ENCODE measurements at places on chromosomes 5 and 9.
A peak's percentile ranks its signal among the peaks of the same experiment; 100 is the strongest.

GRCh38 chr5:156254196-156254595 is 72.8 kb upstream of the SGCD start:
- no peak for DNase-seq

GRCh38 chr9:112546149-112547012 is 59.8 kb downstream of the KIAA1958 start:
- DNase-seq, result no peak

DNA sequence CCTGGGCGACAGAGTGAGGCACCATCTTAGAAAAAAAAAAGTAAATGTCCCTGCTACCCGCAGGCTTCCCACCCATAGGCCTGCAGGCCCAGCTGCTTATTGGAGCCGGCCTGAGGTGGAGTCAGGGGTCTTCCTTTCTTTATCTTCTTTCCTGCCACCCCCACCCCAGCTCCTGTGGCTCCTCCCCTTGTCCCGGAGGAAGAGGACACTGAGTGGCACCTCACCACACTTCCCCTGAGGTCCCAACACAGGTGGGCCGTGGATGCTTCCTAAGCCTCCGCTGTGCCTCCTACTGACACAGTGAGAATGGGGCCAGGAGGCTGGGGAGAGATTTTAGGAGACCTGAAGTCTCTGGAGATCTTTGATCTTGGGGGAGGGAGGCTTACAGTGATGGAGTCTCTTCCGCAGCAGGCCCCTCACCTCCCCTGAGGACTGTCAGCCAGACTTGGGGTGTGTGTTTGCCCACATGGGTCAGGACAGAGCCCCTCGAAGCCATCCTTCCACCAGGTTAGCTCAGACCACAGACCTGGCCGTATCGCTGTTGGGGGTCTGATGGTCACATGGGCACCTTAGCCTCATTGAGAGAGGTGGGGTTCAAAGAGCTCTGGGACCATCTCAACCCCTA is 135.4 kb upstream of the IER5L start:
- no peak for DNase-seq

- peak; percentile 49 for DNase-seq
Measured at GRCh38 chr5:24633715-24634325, 11.0 kb downstream of the CDH10 start.

DNA sequence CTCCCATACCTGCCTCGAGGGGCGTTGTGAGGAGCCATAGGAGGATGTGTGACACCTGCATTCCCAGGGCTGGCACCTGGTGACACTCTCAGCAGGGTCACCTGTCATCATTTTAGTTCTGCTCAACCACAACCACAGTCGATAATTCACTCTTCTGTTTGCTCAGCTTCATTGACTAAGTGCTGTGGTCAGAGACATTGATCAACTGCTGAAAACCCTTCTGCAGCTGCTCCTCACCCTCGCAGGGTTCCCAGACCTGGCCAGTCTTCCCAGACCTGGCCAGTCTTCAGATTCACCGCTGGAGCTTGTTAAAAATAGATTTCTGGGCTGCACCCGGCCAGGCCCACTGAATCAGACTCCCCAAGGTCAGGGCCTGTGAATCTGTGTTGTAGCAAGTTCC is 92.8 kb downstream of the MVB12B start:
- DNase-seq, result no peak

- DNase-seq, result no peak
Measured at GRCh38 chr9:77917800-77918199, 113.8 kb downstream of the GNAQ start.

DNA sequence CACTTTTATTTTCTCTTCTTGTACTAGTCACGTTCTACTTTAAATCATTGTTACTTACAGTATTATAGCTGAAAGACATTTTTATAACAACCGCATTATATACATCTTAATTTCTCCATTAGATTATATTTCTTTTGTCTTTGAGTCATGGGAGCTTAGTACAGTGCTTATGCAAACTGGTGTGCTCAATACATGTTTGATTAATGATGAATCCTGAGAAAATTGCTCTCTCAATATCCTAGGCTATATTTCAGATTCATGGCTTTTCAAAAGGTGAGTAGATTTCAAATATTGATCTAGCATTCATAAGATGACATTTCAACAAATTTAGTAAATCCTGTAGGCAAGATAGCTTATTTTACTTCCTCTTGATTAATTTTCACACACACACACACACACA is 102.2 kb upstream of the FST start:
- DNase-seq, result no peak

DNA sequence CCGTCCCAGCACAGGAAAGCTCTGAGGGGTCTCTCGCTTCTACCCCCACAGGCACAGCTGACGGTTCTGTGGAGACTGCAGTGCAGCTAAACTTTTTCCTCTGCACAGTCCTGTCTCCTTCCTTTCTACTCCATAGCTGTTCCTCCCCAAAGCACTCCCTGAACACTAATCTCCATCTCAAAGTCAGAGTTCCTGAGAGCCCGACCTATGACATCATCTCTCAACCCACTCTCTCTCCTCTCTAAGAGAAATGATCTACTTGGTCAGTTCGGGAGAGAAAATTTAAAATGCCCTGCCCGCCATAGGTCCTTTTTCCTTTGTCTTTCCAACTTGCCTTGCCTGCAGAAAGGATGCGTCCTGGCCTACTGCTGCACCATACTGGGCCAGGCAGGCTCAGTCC is 90.6 kb downstream of the FANCC start:
- no peak for DNase-seq
